Caco-2 (cell line): ENCODE measurements at places on chromosomes 16 and 17. TPM values are rescaled to one million over a fixed set of nuclear protein-coding genes. Genes with fewer than 3 reads are reported as not detected.

The FOXN1 gene
- 0.26 and 0.48 TPM in 2 replicates for total RNA-seq

The SRCIN1 gene
- 23.6 and 25.8 TPM in 2 replicates for total RNA-seq

The ARL16 gene
- 45.1 and 49.8 TPM in 2 replicates for total RNA-seq

The MYH1 gene
- not detected in 2 replicates for total RNA-seq

The RAB26 gene
- total RNA-seq, result 1.0 and 1.2 TPM in 2 replicates

The FBXW10 gene
- total RNA-seq, result 0.11 TPM in 1 of 2 replicates, not detected in the other

The ABCA6 gene
- 1.8 and 2.5 TPM in 2 replicates for total RNA-seq

The PIGS gene
- total RNA-seq, result 78.2 and 99.6 TPM in 2 replicates

The PMFBP1 gene
- total RNA-seq, result 4.5 and 5.6 TPM in 2 replicates

The CSH2 gene
- not detected in 2 replicates for total RNA-seq

The CDYL2 gene
- total RNA-seq, result 0.95 and 1.8 TPM in 2 replicates

The IGFALS gene
- total RNA-seq, result not detected in 2 replicates

The CRHR1 gene
- total RNA-seq, result not detected in 2 replicates

The ADAMTS18 gene
- total RNA-seq, result 0.29 and 0.65 TPM in 2 replicates

The CES5A gene
- not detected in 2 replicates for total RNA-seq

The C16orf95 gene
- 4.4 and 6.9 TPM in 2 replicates for total RNA-seq

The KRT39 gene
- not detected in 2 replicates for total RNA-seq

The UMOD gene
- not detected in 2 replicates for total RNA-seq

The TBX6 gene
- total RNA-seq, result 1.1 and 1.6 TPM in 2 replicates

The GUCY2D gene
- 0.74 and 1.7 TPM in 2 replicates for total RNA-seq

The TMEM238L gene
- total RNA-seq, result not detected in 2 replicates

The NLGN2 gene
- total RNA-seq, result 12.6 and 16.1 TPM in 2 replicates

The CFAP97D1 gene
- total RNA-seq, result 0.18 TPM in 1 of 2 replicates, not detected in the other

The TPPP3 gene
- 0.39 and 0.56 TPM in 2 replicates for total RNA-seq

The MKS1 gene
- 25.5 and 28.6 TPM in 2 replicates for total RNA-seq

The TMIGD1 gene
- not detected in 2 replicates for total RNA-seq

The TMEM235 gene
- total RNA-seq, result not detected in 2 replicates

The SLC13A2 gene
- total RNA-seq, result 0.42 and 0.57 TPM in 2 replicates
